ENCODE measurements at places on chromosomes 1 and 21.

- DNase-seq: no peak
Observed at GRCh38 chr1:77899647-77900320, 11.4 kb downstream of the NEXN start.

GRCh38 chr1:2874607-2875480 is 73.4 kb upstream of the TTC34 start:
- DNase-seq: no peak

DNA sequence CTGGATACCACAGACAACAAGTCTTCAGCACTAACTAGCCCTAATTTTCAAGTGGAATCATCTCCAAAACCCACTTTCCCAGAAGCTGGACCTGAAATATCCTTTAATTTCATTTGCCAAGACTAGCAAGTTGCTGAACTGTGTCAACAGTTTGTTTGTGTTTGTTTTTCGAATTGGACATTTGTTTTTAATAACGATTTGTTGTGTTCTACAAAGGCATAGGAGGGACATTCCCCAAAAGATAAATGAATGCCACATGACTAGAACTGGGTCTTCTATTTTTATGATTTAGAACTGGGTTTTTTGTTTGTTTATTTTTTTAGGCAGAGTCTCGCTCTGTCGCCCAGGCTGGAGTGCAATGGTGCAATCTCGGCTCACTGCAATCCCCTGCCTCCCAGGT is 17.9 kb downstream of the LUZP1 start:
- no peak for DNase-seq

- DNase-seq: no peak
Observed at GRCh38 chr1:243646841-243647240, 203.2 kb downstream of the AKT3 start.

DNA sequence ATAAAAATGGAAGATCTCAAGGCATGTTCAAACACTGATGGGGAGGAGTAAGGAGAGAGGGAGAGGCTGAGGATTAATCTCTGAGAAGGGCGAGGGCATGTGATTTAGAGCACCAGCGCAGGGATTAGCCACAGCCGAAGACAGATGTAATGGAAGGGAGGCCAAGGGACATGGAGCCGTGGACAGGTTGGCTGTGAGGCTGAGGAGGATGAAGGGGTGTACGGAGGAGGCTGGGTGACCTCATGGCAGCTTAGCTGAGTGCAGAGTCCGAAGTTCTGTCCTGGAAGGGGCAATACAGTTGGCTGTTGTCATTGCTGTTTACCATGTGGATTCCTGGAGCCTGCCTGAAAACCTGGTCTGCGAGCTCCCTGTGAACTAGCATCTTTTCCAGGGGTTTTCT is 342.8 kb downstream of the RPS6KC1 start:
- no peak for DNase-seq

DNA sequence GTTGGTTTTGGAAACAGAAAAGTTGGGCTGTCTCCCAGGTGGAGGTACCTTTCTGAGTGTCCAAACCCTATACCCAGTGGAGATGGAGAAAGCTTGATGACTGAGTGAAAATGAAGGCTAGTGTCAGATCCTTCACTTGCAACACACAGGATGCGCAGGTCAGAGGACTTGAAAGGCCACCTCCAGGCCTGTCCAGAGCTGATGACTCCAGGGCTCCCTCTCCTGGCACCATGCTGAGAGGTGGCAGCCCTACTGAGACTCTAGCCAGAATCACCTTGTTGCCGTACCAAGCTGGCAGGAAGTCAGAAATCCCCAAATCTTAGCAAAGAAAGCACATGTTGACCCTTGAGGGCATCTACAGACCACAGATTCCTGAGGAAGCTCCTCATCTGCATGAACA is 16.4 kb downstream of the KNCN start:
- DNase-seq: no peak

DNA sequence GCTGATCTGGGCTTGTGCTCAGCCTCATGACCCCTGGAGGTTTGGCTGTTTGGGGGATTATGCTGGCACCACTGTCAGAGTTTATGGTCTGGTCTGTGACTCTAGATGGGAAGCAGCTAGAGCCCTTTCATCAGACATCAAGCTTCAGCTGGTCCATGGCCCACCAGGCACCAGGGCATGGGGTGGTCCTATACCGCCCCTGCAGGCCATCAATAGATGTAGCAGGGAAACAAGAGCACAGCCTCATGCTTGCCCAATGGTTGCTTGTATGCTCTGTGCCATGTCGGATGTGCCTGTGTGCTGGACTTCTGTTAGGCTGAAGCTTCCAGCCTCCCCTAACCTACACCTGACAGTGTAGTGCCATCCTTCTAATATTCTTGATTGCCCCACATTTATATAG is 71.1 kb upstream of the CD34 start:
- no peak for DNase-seq

DNA sequence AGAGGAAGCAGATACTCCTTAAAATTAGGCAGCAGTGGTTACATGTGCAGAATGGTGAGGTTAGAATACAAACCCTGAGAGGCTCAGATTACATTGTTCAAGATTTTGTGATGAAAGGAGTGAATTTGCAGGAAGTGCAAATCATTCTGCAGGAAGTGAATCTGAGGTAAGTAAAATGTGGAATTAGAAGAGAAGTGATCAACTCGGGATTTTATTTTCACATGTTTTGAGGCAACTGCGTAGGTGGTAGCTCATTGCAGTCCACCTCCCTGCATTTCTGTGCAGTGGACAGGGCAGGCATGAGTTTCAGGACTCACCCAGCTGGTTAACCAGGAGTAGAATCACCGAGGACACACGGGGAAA is 2.1 kb upstream of the PLA2G2C start:
- DNase-seq: no peak

- no peak for DNase-seq
Observed at GRCh38 chr1:209397371-209397770, 186.1 kb upstream of the CAMK1G start.

DNA sequence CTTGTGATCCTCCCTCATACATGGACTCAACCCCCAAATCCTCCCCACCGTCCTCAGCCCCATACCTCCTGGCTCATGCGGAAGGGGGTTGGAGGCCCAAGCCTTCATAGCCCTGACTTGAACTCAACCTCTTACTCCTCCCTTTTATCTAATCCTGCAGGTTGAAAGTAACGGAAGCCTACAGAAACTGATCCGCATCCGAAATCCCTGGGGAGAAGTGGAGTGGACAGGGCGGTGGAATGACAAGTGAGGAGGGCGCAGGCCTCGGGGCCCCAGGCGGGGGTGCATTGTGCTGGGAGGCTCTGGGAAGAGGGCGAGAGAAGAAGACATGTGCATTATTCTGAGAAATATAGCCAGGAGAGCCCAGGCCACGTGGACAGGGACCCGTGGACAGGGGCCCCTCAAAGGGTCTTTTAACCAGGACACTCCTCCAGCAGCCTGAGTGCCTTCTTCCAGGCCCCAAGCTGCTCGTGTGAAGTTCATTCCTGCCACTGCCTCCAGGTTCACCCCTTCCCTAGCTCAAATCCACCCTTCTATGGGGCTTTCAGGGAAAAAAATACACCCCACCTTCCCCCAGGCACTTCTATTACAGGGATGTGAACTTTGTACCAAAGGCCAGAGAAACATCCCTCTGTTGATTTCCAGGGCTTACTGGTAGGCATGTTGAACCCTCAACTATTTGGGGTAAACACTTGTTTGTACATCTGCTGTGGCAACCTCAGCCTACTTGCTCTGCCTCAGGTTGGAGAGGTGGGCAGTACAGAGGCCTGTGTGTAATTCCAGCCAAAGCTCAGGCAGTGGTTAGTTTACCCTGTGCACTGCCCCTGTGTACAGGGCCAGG is 38.6 kb downstream of the CAPN2 start:
- no peak for DNase-seq

DNA sequence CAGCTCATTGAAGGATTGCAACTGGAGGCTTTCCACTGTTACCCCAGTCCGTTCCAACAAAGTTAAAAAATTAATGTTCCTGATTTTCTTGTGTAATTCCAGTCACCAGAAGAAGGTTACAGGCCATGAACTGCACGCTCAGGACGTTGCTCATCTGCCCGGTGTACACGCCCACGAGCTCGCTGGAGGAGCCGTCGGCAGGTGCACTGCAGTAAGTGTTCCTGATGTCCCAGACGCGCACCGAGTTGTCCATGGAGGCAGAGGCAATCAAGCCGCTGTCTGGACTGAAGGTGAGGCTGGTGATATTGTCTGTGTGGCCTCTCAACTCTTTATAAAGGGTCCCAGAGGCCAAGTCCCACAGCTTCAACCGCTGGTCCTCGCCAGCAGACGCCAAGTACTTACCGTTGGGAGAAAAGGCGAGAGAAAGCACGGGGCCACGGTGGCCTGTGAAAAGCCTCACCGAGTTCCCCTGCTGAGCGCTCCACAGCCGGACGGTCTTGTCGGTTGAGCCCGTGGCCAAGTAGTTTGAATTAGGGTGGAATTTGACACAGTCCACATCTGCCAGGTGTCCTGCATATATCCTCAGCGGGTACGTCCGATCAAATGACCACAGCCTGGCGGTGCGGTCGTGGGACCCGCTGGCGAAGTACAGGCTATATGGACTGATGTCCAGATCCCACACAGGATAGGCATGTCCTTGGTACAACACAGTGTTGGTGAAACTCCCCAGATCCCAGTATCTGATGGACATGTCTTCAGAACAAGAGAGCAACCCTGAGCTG is 31.5 kb downstream of the TAF5L start:
- no peak for DNase-seq

GRCh38 chr1:210697185-210697584 is 368.5 kb downstream of the HHAT start:
- DNase-seq: no peak

DNA sequence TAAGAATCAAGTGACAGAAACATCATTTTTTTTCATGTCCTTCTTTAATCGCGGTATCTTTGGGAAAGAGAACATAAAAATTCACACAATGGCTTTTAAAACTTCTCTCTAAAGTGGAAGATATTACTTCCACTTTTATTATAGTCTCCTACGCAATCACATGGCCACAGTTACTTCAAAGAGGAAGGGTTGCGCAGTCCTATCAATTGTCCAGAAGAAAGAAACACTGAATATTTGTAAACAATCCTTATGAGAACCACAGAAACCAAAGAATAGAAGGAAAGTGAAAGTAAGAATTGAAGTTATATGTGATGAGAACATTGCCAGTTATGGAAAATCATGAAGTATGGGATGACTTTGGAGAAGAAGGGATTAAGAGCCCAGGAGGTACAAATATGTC is 32.6 kb downstream of the CFH start:
- no peak for DNase-seq

Measured in stimulated activated CD4-positive, alpha-beta T cell treated with anti-CD3 and anti-CD28 coated beads, Interleukin-15, amount 100 ng/mL, for 48 hours (primary cell).